ENCODE measurements at places on chromosomes 16 and 17.

DNA sequence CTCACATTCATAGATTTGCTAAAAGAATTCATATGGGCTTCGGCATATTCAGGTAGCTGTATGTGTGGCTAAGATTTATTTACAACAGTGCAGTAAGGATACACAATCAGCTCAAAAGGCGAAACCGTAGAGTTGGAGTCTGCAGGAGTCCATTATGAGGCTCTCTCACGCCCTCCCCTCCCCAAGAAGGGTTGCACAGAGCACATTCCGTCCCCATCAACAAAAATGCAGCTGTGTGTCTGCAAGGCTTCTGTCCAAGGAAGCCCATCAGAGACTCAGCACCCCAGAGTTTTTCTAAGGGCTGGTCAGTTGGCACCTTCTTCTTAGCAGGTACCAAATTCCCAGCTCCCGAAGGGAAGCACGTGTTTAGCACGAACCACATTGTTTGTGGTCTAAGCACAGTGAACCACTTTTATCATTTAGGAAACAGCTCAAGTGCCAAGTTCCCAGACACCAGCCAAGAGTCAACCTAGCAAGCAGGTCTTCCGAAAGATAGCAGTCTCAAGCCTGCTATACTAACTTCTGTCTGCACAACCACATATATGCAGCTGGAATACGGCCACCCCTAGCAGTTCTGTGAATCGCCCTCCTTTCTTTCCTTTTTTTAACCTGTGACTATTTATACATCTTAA is 28.5 kb upstream of the MEAK7 start:
- DNase-seq, result peak; percentile 68

DNA sequence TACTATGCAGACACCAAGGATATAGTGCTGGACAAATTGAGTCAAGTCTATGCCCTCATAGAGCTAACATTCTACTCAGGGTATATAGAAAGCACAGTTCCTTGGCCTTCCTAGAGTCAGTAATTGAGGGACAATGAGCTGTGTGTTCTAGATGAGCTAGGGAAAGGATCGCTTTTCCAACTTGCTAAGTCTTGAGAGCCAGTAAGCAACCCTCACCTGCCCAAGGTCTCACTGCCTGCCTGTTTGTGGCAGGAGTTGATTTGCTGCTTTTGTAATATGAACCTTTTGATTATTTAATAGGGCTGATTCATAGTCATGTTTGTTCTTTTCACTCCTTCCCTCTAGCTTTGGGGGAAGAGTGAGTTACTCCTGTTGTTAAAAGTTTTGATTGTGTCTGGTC is 6.5 kb downstream of the DDX42 start:
- no peak for DNase-seq

DNA sequence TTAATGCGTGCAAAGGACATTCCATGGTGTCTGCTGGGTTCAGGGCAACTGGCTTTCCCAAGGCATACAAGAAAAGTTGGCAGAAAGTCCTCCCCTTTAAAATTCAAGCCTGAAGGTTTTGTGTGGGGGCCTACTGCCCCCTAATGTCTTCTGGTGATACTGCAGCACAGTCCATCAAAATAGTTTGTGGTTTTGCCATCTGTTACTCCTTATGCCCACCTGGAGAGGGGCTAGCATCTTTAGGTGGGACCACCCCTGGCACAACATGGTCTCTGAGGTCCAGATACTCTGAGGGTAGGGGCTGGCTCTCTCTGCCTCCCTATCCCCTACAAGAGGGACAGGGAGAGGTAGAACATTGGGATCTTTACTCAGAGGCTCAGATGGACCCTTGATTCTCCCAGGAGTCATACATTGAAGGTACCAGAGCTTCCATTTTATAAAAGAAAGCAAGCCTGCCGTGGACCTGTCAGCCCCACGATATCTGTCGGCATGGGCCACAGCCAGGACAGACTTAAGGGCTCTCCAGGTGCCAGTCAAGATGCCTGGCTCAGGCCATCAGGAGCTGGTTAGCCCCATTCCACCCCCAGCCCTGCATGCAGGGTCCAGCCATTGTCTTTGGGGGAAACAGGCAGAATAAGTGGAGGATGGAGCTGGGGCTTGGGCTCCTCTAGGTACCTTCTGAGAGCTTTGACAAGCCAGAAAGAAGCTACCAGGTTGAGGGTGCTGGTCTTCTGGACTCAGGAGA is 6.3 kb downstream of the ESRP2 start:
- no peak for DNase-seq

GRCh38 chr17:13920413-13920812 is 148.9 kb upstream of the COX10 start:
- DNase-seq, result no peak

DNA sequence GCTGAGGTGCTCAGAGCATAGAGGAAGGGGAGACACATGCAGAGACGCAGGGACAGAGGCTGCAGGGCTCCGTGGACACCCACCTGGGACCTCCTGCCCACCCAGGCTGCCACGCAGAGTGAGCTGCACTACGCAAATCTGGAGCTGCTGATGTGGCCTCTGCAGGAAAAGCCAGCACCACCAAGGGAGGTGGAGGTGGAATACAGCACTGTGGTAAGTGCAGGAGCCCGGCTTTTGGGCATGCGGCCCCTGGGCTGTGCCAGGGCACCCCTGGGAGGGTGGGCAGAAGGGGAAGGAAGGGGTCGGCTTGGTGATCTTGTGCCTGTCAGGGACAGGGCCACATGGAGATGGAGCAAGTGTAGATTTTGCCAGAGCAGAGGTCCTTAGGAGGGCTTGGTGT is 15.2 kb downstream of the CD300A start:
- no peak for DNase-seq

GRCh38 chr16:75460446-75460845 is 4.0 kb downstream of the TMEM170A start:
- no peak for DNase-seq

- peak; percentile 65 for DNase-seq
Observed at GRCh38 chr16:12901597-12902461, at the start of gene SHISA9. Gene SHISA9 (plus strand): TSS chr16:12901598.

- no peak for DNase-seq
Observed at GRCh38 chr16:84886497-84887090, 66.8 kb downstream of the CRISPLD2 start.

GRCh38 chr17:5665164-5665563 is 80.9 kb upstream of the NLRP1 start:
- no peak for DNase-seq

- DNase-seq, result no peak
Observed at GRCh38 chr17:17508646-17509591, 12.7 kb upstream of the RASD1 start.

DNA sequence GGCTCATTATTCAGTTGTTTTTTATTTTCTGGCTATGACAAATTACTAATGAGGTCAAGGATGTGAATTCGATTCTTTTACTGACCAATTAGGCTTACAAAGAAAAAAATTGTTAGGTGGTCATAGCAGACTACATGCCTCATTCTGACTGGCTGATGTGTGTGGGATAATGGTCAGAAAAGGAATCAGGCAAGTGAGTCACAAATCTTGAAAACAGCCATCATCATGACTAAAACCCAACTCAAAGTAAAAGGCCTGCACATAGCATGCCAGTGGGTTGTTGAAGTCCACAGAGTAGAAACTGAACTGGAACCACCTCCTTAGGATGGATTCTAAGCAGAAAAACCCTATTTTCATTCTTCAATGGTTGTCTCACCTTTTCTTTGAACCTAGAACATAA is 8.6 kb downstream of the RPGRIP1L start:
- no peak for DNase-seq

- peak; percentile 82 for DNase-seq
Observed at GRCh38 chr17:74368341-74369081, 1.2 kb downstream of the GPR142 start.

DNA sequence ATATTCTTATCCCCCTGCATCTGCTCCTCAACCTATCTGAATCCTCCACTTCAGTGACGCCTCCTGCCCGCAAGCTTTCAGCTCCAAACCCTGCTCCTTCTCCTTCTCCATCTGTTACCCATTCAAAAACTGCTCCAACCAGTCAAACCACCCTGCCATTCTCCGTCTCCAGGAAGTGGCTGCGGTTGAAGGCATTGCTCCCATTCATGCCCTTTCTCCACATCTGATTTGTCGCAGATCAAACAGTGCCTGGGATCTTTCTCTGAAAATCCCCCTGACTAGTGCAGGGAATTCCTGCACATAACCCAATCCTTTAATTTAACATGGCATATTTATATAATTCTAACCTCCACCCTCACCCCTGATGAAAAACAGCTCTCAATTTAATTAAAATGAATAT is 56.3 kb downstream of the SLFN5 start:
- DNase-seq, result no peak

DNA sequence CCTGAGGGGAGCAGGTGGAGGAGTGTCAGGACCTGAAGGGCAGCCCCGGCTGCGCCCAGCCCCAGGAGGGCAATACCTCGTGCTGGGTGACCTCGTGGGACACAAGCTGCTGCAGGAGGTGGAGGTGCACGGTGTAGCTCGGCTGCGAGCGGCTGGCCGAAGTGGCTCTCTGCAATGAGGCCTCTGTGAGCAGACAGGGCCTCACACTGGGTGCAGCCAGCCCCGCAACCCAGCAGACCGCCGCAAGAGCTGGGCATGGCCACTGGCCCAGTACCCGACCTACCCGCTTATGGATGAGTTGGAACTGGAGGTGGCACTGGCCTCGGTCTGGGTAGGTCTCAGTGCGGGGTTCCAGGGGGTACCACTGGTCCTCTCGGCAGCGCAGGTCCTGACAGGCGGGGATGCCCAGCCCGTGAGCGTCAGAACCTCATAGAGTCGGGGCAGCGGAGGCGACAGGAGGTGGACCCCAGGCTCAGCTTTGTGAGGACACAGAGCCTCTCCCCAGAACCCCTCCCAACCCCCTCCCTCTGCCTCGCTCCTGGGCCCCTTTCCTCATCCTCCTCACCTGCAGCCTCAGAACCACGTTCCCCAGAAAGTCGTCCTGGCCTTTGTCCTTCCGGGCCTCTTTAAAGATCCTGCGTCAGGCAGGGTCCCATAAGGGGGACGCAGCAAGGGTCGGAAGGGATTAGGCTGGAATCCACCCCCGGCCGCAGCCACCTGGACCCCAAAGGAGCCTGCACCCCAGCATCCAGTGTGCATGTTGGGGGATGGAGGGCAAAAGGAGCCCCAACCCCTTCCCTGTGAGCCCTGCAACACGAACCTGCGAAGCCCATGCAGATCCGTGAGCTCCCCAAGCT is 4.0 kb downstream of the UNC13D start:
- no peak for DNase-seq

GRCh38 chr17:81258292-81258691 is 19.2 kb downstream of the NDUFAF8 start:
- DNase-seq, result no peak

DNA sequence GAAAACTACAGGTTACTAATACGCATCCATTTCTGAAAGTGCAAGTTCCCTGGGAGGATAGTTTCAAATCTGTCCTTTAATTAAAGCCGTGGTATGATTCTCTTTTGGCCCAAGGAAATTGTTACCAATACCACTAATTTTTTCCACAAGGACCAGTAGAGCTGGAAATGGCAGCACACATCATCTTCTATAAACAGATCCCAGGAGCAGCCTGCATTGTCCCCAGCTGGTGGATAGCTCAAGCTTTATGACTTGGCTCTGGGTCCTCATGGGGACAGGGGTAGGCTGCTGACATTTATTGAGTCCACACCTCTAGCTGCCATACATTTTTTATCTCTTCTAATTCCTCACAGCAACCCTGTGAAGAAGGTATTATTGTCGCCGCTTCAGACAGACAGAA is 35.8 kb upstream of the BHLHA9 start:
- DNase-seq, result no peak

GRCh38 chr17:80486692-80487091 is 10.3 kb upstream of the NPTX1 start:
- DNase-seq, result no peak

GRCh38 chr17:41413353-41413957 is 10.9 kb downstream of the KRT37 start:
- DNase-seq, result no peak

GRCh38 chr17:44655983-44656710 is at the start of gene MEIOC:
Gene MEIOC (plus strand): TSS chr17:44656468. CDS start chr17:44656614, 146 bp downstream.
- DNase-seq, result peak; percentile 88

GRCh38 chr17:39894681-39895376 is 23.6 kb downstream of the GSDMB start:
- DNase-seq, result no peak

GRCh38 chr16:67773569-67774456 is 32.5 kb downstream of the RANBP10 start:
- DNase-seq, result peak; percentile 53

- DNase-seq, result no peak
Observed at GRCh38 chr17:4772235-4772613, 538 bp downstream of the TM4SF5 start.

DNA sequence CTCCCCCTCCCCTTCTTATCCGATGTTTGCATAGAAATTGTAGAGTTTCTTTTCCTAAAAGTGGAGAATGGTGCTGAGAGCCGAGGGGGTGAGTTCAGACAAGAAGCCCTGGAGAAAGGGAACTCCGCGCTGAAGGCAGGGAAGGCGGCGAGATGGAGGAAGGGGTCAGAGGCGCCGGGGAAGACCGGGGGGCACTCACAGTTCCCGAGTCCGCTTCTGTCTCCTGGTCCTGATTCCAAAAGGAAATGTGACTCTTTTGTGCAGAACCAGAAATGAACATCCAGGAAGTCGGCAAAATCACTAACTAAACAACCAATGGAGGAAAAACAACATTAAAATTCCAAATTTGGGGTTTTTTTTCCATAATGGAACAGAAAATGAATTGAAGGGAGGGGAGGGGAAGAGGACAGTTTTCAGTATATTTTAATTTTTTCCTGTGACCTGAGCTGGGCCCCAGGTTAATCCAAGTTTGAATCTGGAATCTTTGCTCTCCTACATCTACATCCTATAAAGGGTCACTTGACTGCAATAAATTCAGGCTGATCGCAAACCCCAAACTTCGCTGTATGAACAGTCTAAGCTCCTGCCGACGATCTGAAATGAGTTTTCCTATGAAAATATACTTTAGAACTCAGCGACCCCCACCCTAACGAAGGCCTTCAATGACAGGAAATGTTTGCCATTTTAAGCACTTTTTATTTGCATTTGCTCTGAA is 252.3 kb downstream of the C16orf95 start:
- DNase-seq, result no peak

DNA sequence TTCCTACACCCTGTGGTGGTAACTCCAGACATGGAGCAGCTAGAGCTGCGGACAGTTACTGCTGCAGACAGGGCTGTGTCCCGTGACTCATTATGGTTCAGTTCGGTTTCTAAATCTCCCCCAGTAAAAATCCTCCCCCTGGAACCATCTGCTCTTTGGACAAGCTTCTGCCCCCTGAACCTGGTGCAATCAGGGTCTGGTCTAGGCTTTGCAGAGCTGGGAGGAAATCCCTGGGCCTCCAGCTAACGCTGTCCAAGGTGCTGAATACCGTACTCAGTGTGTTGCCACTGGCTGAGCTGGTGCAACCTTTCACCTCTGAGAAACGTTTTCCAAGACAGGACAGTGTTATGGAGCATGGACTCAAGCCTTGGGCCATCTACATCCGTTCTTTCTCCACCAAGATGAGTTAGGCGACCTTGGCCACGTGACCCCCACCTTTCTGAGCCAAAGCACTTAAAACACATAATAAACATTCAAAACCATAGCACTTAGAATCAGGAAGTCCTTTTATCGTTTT is 142.0 kb downstream of the CPPED1 start:
- peak; percentile 90 for DNase-seq

DNA sequence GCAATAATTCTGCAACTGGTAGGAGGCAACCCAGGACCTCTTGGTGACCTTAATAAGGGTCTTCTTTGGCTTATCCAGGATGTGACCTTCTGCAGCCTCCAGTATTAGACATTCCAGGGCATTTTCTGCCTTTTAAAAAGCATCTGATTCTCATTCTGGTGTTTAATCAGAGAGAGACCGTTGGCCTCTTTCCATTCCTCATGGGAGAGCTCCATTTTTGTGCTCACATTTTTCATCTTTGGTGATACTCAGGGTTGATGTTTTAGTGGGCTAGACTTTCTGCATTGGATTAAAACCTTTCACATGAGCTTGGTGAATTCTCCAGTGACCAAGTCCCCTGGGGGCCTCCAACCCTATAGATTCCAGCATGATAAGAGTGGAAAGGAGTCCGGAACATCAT is 150.2 kb upstream of the CACNG5 start:
- no peak for DNase-seq

Data from islet precursor cell (in vitro differentiated cells).